ENCODE measurements at places on chromosomes 6 and 20.
A peak's percentile ranks its signal among the peaks of the same experiment; 100 is the strongest.

DNA sequence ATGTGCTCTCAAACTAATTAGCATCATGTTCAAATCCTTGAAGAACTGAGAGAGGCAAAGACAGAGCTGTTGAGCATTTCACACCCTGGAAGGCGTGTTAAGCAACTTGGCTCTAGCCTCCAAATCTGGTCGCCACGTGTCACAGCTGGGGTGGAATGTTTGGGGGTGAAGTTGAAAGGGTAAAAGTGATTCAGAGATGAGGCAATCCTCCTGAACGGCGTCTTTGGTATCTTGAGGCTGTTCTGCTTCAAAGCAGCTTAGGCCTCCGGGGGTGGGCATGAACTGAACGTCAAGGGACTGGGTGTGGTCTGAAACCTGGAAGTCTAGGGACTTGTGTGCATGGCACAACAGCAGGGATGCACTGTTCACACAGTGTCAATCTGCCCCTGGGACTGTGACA lies 62.3 kb downstream of the TRAM2 start:
- DNase-seq: no peak

GRCh38 chr6:150081702-150082101 lies 12.8 kb upstream of the ULBP3 start:
- no peak for DNase-seq

GRCh38 chr6:11425431-11425871 lies 112.1 kb upstream of the TMEM170B start:
- DNase-seq: peak; percentile 36

DNA sequence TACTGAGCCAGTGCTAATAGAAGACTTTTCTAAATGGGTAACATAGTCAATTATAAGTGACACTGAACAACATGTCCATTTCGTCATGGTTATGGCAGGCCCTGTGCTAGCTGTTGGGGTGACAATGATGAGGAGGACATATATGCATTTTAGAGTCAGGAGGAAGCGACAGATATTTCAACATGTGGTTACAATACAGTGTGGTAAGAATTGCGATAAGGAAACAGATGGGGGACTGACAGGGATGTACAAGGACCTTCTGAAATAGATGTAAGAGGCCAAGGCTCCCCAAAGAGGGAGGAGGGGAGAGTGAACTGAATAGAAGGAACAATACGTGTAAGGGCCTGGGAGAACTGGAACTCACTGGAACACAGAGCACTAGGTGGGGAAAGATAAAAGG lies 11.7 kb downstream of the MMP24 start:
- DNase-seq: no peak

- DNase-seq: no peak
These were observed 13.8 kb downstream of the FOXQ1 start for GRCh38 chr6:1325461-1326309.

DNA sequence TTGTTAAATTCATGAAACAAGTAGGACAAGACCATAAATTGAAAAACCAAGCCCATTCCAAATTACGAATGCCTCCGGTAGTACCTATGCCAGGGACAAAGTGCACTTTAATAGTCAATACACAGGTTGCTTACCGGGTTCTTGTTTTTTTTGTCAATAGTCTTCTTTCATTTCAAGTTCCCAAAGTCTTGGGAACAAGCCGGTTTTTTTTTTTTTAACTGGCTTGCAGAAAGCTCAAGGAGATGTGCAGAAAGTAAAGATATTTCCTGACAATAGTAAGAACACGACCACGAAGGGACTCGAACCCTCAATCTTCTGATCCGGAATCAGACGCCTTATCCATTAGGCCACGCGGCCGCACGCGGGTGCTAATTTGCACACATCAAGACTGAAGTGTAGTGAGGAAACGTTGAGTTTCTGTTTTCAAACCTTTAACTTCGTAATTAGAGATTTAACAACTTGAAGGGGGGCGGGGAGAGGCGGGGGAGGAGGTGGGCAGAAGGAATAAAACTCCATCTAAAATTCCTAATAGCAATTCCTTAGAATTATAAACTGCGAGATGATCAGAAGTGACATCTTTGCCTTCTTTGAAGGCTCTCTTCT lies 181.0 kb downstream of the TRIM27 start:
- no peak for DNase-seq

Measured in neuronal stem cell (in vitro differentiated cells).